ENCODE measurements at places on chromosomes 1 and 21. TPM values are rescaled to one million over a fixed set of nuclear protein-coding genes. Genes with fewer than 3 reads are reported as not detected.
A peak's percentile ranks its signal among the peaks of the same experiment; 100 is the strongest.

GRCh38 chr1:224267925-224268324 lies 62.0 kb downstream of the NVL start:
- no peak for DNase-seq

DNA sequence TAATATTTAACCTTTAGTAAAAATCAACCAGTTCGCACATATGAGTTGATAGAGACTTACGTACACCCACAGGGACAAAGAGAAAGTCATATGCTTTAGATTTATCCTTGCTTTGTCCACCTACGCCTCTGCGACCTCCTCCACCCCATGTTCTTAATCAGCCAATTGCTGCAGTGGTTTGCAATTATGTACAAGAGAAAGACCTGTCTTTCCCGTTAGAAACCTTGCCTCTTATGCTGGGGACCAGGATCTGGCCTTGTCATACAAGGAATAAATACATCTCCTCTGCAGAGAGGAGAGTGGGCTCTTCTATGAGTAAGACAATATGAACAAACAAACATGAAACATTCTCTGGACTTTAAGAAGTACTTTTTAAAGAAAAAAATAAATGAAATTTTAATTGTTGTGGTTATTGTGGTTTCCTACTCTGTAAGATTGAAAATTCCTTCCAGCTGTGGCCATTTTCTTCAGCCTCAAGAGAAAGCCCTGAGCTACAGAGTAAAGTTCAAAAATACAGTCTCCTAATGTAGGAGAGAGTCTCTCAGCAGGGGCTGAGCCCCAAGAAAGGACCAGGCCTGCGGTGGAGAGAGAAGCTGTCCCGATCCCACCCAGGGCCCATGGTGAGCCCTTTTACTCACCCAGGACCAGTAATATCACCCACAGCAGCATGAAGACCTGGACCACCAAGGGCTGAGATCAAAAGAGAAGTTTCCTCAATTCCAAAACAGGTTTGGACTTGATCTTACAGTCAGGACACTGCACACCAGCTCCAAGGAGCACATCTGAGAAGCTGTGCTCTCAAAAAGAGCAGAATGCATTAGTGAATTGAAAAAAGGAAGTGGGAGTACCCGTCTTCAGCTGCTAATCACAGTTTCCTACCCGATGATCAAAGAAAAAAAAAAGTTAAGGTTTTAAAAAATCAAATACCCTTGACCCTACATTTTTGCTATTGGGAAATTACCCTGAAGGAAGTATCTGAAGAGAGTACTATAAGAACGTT lies at the start of gene FCRL5:
FCRL5 (minus strand) TSS at position 822 of the 1,000 bp plus-strand sequence; CDS start at position 669, 153 bp downstream.
- no peak for DNase-seq

GRCh38 chr1:15178571-15179484 lies 25.3 kb downstream of the TMEM51 start:
- no peak for DNase-seq

- DNase-seq: no peak
Measured at GRCh38 chr1:178628637-178629251, 96.3 kb upstream of the RALGPS2 start.

DNA sequence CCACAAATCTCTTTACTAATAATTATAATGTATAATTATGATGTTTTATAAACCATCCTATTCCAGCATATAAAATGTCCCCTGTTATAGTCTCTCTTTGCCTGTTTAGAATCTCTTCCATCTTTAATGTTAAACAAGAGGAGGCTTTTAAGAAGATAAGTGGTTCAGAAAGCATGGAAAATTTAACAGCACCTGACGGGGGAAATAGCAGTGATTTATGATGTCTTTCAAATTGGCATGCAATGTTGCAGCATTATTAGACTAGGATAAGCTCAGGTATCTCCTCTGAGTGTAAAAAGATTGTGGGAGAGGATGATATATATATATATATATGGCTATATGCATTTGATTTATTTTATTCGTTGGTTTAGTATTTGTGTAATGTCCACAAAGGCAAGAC lies 24.4 kb downstream of the GIPC2 start:
- DNase-seq: no peak

- peak; percentile 14 for DNase-seq
Measured at GRCh38 chr1:147177611-147178380, 5.5 kb upstream of the PRKAB2 start.

DNA sequence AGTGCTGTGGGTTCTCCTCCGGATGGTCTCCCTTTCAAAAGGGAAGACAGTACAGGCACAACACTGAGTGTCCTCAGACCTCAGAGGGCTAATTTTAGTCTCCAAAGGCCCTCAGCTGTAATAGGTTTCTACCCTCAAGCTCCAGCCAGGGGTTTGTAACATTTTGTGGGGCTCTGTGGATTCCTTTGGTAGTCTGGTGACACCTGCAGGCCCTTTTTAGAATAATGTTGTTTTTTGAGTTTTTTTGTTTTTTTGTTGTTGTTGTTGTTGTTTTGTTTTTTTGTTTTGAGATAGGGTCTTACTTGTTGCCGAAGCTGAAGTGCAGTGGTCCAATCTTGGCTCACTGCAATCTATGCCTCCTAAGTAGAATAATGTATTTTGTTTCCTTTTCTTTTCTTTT lies 15.0 kb upstream of the TMEM201 start:
- no peak for DNase-seq

GRCh38 chr1:179087665-179088064 lies 5.8 kb downstream of the TOR3A start:
- DNase-seq: no peak

DNA sequence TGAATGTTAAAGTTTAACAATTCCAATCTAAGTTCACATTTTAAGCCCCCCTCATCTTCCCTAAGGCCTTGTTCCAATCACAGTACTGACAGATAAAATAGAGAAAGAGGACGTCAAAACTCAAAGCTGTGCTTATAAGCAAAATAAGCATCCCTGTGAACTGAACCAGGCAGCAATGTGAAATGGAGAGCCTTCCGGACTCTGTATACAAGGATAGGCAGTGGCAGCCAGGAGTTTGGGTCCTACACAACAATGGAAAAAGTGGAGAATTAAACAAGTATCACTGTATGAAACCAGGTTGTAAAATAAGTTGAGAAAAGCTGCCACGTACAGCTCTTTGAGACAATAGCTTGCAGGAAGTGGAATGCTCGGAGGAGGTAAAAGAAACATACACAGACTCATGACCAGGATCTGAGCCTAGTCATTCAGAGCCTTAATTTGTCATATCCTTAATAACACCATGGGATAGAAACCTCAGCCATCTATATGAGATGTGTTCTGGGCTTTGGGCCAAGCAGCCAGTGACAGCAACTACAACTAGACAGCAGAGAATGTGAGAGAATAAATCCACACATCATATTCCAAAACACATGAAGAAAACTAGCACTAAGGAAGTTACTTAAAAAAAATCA lies 55.2 kb upstream of the PALMD start:
- DNase-seq: peak; percentile 62

DNA sequence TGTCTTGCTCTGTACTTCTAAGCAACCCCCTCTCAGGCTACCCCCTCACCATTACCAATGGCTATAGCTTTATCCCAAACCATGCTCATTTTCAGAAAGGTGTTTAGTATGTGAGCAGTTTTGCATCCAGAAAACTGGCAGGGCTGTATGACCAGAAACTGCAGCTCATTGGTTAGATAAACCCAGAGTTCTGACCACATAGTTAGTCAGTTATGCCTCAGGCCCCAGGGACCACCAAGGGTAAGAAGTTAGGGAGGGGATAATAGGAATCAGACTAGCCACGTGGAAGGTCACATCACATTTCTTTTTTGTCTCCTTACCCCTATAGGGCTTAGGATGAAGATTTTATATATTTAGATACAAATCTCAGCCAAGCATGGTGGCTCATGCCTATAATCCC lies 1.2 kb downstream of the ITGA10 start:
- DNase-seq: no peak

DNA sequence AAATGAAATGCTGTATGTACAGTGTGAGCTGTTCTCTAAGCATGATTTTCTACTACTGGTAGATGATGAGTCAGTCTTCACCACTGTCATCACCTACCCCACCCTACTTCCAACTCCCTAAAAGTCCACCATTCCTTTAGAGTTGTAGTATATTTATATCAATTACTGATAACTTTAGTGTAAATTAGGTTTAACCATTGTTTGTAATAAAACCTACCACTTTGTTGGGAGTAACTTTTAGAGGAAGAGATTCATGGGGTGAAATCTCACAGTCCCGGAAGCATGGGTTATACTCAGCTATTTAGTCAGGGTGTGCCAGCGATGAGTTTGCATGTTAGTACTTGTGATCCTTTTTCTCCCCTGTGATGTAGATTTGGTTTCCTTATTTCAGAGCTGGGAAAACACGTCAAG lies 17.1 kb downstream of the MORC3 start:
- no peak for DNase-seq

DNA sequence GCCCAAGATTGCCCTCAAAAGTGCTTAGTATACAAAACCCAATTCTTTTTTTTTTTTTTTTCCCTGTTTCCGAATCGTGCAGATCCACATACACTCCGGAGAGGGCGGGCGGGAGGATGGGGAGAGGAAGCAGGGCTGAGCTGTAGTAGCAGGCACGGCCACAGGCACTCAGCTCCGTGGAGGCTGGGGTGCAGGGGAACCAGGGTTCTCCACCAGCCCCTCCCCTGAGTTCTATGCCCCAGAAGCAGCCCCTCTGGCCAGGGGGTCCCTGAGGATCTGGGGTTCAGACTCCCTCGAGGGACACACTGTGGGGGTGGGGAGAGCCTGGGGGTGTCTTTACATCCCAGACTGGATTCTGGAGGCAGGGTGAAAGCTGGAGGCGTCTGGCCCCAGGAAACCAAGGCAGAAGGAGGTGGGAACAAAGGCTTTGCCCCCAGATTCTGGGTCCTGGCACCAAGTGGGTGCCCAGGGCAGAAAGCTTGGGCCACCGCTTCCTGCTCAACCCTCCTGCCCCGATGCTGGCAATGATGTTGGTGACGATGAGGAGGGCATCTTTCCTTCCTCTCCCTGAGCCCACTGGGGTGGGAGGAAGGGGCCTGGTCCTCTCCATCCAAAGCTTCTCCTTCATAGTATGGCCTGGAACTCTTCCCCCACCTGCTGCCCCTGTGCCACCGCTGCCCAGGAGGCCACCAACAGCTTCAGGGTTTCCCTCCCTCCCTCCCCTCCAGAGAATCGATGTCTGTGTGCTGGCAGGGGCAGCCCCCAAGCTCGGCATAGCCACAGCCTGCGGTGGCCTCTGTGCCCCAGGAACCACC lies 106.4 kb upstream of the TARDBP start:
- DNase-seq: no peak

- no peak for DNase-seq
Measured at GRCh38 chr1:40646315-40646714, 19.2 kb downstream of the RIMS3 start.

DNA sequence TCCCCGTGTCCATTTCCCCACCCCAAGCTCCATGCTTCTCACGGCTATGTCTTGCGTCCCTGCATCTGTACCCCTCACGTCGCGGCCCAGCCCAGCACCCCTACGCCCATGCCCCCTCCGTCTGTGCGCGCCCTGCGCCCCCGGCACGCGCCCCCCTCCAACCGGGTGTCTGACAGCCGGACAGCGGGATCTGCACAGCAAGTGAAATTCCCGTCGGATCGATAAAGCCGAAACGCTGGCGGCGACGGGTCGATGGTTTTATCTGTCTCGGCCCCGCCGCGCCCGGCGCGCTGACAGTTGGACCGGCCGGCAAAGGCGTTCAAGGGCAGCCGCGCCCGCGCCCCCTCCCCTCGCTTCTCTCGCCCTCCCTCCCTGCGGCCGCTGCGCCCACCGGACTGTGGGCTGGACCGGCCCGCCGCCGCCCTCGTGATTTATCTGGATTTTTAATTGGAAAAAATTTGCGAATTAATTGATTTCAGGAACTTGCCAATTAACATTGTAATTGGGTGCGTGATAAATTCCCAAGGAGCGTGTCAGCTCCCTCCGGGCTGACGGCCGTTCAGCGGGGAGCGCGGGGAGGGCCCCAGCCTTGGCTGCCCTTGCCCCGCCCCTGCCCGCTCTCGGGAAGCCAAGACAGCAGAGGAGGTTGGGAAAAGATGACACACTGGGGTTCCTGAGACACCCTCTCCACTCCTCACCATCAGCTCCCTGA lies 57.1 kb downstream of the TMEM53 start:
- no peak for DNase-seq

GRCh38 chr1:50968821-50969610 lies 1.0 kb upstream of the CDKN2C start:
- peak; percentile 40 for DNase-seq

- DNase-seq: no peak
Measured at GRCh38 chr1:232393444-232394146, 236.3 kb downstream of the SIPA1L2 start.

The PLEKHA6 gene
- 3.3 TPM for polyA plus RNA-seq

The COL24A1 gene
- polyA plus RNA-seq: 0.04 TPM

The BTBD19 gene
- 12.5 TPM for polyA plus RNA-seq

The KIAA0040 gene
- polyA plus RNA-seq: 8.7 TPM

The PLA2G2A gene
- 349 TPM for polyA plus RNA-seq

The LCE1E gene
- not detected for polyA plus RNA-seq

The SDC3 gene
- 13.1 TPM for polyA plus RNA-seq

Measured in heart right ventricle (tissue), 16 donors.